ENCODE measurements at places on chromosomes 7 and 10.

GRCh38 chr7:155236386-155236785 lies 61.3 kb upstream of the INSIG1 start:
- DNase-seq, result no peak

DNA sequence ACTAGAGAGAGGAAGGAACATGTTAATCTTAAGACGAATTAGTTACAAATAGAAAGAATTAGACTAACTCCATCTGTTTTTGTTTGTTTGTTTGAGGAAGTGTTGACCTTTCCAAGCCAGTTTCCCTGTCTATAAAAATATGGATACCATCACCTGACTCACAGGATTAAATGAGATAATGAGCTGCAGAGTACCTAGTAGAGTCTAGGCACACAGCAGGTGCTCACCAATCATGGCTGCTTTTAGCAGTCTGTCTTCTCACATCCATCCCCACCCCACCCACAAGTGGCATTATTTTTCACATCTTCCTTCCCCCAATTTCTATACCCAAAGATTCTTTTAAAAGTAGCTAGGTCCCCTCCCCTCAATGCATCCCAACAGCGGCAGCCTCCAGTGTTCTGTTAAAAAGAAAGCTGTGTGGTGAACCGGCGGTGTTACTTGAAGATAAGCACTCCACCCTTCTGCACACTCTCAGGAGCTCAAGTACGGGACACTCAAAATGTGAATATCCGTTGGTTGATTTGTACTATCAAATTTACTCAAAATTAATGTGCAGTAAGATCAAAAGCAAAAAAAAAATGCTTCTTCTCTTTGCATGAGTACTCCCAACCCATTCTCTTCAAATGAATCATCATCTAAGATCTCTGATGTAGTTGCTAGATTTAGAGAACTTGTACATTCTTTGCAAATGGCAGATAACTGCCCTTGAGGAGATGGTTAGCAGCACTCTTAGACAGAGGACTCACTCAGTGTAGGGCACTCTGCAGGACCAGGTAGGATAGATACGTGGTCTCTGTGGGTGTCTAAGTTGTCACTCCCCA lies 145.4 kb upstream of the ASAH2 start:
- peak; percentile 55 for DNase-seq

GRCh38 chr7:27842851-27843250 lies 102.9 kb downstream of the TAX1BP1 start:
- no peak for DNase-seq

DNA sequence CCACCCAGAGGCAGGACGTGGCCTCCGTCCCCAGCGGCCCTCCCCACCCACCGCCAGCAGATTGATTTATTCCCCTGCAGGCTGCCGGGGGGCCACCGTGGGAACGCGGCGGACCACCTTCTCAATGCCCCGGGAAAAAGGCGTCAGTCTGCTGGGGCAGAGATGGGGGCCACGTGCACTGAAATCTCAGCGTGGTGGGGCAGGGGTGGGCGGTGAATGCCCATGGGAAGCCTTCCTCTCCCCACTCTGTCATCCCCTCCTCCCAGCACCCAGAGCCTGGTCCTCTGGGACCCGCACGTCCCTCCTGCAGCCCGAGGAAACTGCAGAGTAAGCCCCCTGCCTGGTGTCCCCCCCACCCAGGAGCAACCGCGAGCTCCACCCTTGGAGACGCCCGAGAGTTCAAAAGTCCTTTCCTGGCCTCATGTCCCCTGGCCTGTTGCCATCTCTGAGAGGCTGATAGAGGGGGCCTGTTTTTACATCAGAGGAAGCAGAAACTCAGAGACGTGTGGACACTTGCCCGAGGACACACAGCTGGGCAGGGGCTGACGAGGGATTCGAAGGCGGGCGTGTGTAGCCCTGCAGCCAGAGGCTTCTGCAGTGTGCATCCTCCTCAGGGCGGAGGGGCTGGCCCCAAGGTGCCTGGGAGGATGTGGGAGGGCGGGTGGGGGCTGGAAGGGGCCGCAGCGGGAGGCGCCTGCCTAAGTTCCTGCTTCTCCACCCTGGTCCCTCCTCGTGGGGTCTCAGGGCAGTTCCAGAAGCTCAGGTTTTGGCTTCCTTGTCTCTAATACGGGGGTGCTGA lies 21.8 kb downstream of the UNCX start:
- DNase-seq, result no peak

GRCh38 chr10:43229208-43230061 lies 37.4 kb downstream of the RASGEF1A start:
- DNase-seq, result peak; percentile 50

DNA sequence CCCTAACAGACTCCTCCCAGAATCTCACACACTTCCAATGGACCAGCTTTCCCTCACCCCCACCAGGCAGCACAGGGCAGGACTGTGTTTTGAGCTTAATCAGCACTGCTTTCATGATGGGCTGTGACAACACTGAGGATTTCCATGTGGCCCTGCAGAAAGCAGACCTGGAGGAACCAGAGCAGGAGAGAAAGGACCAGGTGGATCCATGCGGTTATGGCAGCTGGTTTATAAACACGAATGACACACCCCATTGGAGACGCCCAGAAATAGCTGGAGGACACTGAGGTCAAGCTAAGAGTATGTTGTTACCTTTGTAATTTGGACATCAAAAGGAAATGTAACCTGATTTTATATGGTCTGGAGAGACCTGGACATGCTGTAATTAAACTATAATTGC lies 31.7 kb upstream of the HERPUD2 start:
- no peak for DNase-seq

DNA sequence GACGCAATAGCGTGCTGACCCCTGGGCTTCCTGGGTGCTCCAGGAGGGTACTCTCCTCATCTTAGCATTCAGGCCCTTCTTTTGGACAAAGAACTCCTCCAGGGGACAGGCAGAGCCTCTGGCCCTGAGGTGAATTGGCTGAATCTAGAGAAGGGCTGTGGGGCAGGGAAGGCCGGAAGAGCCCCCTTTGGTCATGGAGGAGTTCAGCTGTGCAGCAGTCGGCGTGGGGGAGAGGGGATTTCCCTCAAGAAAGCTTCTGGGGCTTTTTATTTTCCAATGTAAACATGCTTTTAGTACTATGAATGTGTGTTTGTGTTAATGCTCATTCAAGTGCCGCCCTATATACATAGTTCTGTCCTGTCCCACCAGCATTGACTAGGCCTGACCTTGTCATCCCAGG lies 38.8 kb downstream of the FIGNL1 start:
- DNase-seq, result no peak

DNA sequence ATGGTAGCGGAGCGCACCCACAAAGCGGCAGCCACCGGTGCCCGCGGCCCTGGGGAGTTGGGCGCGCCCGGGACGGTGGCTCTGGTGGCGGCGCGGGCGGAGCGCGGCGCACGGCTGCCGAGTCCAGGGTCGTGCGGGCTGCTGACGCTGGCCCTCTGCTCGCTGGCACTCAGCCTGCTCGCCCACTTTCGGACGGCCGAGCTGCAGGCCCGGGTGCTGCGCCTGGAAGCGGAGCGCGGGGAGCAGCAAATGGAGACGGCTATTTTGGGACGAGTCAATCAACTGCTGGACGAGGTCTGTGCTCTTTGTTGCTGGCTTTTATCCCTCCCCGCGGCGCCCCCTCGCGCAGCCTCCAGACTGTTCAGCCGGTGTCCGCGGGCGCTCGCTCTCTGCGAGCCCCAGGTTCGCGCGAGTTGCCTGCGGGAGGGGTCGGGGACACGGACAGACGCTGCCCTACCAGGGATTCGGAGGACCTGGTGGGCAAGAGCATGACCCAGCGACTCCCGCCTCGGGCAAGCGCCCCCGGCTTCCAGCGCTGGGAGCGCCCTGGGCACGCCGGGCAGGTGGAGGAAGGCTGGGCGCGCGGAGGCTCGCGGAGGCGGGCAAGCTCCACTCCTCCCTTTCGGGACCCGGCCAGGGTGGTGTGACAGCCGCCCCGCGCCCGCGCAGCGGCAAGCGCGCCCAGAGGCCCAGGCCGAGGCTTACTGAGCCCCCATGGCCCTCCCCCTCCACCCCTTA lies 887 bp downstream of the COL13A1 start:
- peak; percentile 26 for DNase-seq

DNA sequence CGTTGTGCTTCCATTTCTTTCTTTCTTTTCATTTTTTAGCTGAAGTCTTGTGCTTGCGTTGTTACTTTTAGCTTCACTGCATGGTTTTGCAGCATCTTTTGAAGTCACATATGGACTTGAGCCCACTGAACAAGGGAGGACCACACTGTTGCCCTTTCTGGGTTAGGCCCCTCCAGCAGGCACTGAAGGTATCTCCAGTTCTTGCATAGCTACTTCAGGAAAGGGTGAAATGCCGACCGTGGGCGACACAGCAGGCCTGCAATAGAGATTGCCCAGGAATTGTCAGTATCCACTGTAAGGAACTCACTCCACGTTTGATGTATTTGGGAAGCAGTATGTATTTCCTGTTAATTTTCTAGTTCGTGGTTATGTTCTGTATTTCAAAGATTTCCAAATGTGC lies 85.1 kb downstream of the WDR37 start:
- no peak for DNase-seq

DNA sequence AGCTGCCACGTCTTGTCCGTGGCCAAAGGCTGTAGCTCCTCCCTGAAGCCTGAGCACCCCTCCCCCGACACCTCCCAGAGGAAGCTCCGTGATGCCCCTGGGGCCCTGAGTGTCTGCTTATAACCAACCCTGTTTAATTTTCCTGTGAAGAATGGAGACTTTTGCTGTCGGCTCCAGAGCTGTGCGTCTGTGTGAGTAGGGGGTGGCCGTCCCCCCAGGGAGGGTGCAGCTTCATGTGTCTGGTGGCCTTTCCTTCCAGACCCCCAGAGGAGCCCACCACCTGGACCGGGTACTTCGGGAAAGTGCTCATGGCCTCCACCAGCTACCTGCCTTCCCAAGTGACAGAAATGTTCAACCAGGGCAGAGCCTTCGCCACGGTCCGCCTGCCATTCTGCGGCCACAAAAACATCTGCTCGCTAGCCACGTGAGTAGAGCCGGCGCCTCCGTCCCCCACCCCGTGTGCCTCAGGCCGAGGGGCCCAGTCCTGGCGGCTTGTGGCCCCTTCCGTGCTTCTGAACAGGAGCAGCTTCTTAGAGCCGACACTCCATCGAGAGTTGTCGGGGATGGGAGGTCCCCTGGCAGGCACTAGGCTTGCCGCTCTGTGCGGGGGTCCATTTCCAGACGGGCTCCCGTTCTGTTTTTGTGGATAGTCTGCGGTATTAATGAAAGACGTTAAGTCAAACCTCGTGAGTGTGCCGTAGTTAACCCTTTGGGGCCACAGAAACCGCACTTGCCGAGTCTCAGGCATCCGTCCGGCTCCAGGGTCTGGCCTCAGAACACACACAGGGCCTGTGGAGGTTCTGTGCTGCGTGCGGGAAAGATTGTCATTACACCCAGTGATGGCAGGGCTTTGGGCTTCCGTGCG lies 37.1 kb downstream of the WIPI2 start:
- no peak for DNase-seq

- DNase-seq, result no peak
Measured at GRCh38 chr7:30760514-30761213, 8.7 kb downstream of the INMT start.

DNA sequence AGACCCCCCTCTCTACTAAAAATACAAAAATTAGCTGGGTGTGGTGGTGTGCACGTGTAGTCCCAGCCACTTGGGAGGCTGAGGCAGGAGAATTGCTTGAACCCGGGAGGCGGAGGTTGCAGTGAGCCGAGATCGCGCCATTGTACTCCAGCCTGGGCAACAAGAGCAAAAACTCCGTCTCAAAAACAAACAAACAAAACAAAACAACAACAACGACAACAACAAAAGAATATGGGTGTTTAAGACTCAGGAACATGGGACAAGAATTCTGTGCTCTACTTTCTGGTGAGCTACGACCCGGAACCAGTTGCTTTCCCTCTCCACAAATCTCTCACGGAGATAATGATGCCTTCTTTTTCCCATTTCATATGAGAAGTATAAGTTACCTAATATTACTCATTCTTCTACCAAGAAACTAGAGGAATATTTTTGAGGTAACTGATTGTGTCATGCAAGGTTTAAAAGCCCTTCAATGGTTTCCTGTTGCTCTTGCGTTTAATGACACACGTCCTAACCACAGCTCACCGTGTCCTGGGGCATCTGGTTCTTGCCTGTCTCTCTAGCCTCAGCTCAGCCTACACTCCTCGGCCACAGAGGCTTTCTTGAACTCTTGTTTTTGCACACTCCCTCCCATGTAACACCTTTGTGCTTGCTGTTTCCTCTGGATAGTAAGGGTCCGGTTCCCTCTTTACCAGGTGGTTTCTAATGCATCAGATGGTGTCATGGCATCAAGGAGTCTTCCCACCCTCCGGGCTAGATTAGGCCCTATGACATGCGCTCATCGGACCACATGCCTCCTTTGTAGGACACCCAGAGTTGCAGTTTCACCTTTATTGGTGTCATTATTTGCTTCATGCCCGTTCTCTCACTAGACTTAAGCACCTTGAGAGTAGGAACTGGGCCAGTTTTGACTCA lies 67.5 kb downstream of the PFKFB3 start:
- peak; percentile 84 for DNase-seq

DNA sequence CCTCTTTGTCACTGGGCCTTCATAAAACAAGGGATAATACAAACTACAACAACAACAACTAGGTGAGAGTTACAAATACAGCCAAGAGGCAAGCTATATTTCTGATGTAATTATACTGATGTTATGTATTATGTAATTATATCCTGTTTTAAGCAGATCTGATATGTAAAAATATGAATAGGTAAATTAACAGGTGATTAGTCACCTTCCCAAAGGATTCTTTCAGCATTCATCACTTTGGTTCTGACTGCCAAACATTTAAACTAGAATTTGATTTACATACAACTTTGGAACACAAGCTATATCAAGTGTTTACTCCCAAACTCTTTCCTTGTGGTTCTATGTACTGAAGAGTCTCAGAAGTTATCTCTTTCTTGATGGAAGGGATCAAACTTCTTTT lies 53.7 kb downstream of the BEND7 start:
- DNase-seq, result no peak

DNA sequence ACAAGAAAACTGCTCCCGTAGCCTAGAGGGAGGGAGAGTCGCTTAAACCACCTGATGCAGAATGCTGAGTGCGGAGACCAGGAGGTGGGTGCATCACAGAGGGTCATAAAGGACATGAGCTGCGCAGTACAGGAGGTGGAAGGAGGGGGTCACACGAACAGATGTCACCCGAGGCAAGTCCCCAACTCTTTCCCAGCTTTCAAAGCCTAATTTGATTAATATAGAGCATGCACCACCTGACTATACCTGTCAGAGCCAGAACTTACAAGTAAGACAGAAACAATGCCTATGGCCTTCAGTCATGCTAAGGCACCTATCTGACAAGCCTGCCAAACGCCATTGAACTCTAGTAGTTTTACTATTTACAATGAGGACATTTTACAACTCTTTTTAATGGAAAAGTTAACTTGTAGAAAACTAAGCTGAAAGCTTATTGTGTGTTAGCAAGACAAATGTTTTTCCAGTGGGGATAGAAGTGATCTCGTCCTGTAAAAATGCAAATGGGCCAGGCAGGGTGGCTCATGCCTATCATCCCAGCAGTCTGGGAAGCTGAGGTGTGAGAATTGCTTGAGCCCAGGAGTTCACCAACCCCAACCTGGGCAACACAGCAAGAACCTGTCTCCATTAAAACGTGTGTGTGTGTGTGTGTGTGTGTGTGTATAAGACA lies 1.1 kb upstream of the VOPP1 start:
- DNase-seq, result no peak

DNA sequence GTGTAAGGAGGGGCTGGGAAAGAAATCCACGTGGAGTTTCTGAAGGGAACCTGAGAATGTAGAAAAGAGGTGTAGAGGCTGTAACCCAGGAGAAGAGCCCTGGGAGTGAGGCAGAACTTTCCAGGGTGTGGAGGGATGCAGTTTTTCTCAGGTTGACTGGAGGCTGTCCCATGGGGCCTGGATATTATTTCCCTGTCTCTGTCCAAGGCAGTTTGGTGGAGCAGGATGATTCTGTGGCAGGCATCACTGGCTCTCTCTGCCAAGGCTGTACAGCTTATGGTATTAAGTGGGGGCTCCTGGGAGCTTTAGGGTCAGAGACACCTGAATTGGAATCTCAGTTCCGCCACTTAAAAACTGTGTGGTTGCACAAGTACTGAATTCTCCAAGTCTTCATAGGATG lies 81.6 kb downstream of the CHN2 start:
- no peak for DNase-seq

All from activated T-cell treated with anti-CD3 and anti-CD28 coated beads, Interleukin-2, amount 50 U/mL, for 48 hours (primary cell).